Stimulated activated CD4-positive, alpha-beta T cell treated with anti-CD3 and anti-CD28 coated beads, Interleukin-4, amount 100 ng/mL, for 24 hours (primary cell): ENCODE measurements at places on chromosomes 4 and X.

DNA sequence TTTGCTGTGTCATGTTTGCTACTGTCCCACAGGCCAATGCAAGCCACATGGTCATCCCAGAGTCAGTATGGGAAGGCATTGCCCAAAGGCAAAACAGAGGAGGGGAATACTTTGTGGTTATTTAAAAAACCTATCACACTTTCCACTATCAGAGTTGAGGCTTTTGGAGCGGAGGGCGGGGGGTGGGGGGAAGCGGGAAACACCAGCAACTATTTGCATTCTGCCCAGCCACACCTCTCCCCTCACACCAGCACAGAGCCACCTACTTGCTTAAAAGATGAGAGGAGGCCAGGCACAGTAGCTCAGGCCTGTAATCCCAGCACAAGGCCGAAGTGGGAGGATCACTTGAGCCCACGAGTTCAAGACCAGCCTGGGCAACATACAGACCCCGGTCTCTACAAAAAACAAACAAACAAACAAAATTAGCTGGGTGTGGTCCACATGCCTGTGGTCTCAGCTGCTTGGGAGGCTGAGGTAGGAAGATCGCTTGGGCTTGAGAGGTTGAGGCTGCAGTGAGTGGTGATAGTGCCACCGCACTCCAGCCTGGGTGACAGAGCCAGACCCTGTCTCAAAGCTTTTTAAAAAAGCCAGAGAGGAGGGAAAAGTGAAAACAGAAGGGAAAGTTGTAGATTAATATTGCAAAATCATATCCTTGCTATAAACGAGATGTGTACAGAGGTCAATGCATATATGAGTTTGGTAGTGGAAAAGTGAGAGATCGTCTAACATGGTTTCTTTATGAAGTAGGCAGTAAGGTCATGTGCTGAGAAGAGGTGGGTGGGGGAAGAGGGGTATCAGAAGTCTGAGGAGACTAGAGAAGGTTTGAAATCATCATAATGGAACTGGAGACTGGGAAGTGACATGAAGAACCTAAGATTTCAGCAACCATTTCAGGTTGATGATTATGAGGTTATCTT is 1.9 kb upstream of the CHST7 start:
- no peak for DNase-seq

DNA sequence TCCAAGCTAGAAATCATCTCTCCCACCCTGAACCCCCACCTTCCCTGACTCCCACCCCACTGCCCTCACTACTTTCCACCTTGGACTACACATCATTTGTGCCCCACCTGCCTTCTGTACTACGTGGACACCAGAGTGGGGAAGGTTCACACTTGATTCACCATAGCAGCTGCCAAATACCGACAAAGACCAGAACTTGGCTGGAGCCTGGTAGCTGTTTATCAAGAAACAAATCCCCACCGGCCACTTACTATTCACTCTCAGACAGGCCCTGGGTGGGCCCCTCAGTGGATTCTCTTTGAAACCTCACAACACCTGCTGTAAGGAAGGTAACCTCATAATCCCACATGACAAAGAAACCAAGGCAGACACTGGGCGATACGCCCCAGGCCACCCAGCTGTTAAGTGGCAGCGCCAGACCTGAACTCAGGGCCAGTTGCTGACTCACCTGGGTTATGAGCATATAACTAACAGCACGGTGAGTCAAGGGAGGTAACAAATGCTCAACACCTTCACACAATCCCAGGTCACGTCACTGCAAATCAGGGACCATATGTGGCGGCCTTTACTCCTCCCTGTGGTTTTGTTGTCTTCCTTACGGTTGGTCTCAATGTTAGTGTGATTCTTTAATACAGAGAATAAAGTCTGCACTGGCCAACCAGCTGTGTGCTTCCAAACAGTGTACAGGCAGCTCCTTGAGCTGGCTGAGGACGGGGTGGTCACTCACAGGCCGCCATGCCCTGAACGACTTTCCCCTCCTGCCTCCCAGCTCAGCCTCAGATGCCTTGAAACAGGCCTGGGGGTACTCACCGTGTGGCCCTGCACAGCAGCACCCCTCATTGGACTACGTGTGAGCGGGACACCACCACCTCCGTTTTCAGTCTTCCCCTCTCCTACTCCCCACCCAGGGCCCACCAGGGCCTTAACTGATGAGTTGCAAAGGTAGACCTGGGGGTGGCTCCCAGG is 7.5 kb downstream of the WDR1 start:
- peak; percentile 58 for DNase-seq

- DNase-seq: no peak
Observed at GRCh38 chrX:49187028-49187394, 838 bp upstream of the PRICKLE3 start.

DNA sequence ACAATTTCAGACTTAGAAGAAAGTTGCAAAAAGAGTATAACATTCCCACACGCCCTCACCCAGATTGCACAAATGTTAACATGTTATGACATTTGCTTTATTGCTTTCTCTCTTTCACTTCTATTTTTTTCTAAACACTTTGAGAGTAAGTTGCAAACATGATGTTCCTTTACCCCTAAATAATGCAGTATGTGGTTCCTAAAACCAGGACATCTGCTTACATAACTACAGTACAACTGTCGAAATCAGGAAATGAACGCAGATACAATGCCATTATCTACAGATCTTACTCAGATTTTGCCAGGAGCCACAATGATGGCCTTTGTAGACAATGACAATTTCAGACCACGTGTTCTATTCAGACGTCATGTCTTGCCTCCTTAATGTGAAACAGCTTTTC is 22.4 kb downstream of the SH3TC1 start:
- no peak for DNase-seq

- DNase-seq: no peak
Observed at GRCh38 chr4:19531906-19532848, 719.5 kb upstream of the SLIT2 start.

- DNase-seq: no peak
Observed at GRCh38 chrX:46294234-46294633, 251.0 kb downstream of the ZNF674 start.

GRCh38 chr4:103375278-103375677 is 177.1 kb upstream of the CENPE start:
- DNase-seq: no peak

GRCh38 chrX:52995987-52996331 is 37.6 kb upstream of the FAM156A start:
- DNase-seq: no peak

GRCh38 chrX:17187136-17187756 is 187.8 kb upstream of the NHS start:
- DNase-seq: no peak

DNA sequence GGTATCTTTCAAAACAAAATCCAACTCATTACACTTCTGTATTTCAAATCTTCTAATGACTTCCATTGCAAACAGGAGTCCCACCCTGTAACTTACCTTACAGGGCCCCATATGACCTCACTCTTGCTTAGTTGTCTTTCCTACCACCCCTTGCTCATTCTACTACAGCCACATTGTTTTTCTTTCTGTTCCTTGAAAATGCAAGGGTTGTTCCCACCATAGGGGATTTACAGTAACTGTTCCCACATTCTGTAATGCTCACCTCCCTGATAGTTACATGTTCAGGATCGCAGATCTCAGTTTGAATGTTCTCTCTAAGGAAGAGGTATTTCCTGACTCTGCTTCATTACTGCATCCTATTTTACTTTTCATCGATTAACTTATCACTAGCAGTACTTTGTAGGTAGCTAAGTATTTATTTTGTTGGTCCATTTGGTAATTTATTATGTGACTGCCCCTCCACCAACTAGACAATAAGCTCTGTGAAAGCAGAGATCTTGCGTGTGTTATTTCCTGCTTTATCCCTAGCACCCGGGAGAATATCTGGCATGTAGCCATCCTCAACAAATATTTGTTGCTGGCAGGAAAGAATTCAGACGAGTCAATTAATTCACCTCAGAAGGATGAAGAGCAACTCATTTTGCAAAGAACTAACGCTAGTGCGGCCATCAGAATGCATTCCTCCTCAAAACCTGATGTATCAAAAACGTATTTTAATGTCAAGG is 21.4 kb downstream of the MAOB start:
- DNase-seq: no peak

GRCh38 chr4:47465004-47465403 is 1.5 kb upstream of the COMMD8 start:
- DNase-seq: no peak

DNA sequence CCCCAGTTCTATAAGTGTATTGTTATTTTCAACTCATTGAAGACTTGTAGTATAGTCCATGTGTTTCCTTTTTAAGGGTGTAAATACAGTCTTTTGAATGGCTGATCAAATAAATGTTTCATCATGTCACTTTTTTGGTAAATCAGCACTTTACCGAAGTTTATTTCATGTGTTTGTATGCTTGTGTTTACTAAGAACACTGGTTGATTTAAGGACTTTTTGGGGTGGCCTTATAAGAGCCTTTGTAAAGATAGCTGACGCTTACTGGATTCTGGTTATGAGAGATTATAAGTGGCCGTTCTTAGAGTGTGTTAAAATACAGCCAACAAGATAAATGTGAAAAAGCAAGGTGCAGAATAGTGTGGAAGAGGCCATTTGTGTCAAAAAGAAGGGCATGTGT is 2.6 kb downstream of the UBE2K start:
- DNase-seq: no peak

DNA sequence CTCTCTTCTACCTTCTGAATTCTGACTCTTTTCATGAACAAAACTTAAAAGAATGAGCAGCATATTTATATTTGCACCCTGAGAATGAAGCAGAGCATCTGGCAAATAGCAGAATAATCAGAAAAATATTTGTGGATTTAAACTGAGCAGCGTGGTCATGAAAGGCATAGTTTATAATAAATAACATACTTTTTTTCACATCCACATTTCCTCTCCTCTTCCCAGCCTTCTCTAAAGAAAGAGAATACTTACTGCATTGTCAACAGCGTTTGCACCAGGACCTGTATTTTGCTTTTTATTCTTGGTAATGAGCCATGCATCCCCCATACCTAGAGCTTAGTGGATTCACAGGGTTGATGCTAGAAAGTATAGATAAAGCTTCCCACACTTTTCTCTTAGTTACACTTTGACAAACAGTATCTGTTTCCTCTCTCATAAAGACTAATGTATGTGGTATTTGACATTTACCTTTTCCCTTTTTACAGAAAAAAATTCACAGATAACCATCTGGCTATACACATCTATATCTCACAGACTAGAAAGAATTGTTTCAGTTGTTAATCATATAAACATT is 131.5 kb downstream of the PRSS12 start:
- DNase-seq: no peak

DNA sequence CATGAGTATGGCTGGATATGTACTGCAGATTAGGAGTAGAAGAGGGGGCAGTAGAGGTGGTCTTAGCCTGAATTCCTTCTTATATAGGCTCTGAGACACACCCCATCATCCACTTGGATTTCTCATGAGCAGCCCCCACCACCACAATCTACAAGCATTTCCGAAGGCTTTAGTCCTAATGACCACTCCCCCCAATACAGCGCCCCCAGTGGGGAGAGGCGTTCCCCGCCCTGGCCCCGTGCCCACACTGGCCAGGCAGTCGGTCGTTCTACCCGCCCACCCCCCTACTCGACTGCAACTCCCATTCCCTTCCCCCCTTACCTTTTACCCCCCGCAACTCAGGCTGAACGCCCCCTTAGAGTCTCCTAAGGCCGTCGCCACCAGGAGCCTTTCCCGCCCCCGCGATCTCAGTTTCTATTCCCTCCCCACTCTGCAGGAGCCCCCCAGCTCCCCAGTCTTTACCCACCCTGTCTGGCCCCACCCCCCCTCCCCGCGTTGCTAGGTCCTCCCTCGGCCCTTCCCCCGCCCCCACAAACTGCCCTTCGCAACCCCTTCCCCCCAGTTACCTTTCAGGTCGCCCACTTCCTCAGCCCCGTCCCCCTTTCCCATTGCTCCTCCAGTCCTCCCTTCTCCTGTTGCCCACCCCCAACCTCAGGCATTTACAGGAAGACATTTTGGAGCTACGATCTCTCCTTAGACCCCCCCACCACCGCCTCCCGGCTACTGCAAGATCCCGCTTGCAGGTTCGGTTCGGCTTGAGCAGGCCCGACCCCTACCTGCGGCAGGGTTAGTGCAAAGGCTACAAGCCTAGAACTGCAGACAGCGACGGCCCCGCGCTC is 468 bp downstream of the ZMYM3 start:
- DNase-seq: peak; percentile 29

DNA sequence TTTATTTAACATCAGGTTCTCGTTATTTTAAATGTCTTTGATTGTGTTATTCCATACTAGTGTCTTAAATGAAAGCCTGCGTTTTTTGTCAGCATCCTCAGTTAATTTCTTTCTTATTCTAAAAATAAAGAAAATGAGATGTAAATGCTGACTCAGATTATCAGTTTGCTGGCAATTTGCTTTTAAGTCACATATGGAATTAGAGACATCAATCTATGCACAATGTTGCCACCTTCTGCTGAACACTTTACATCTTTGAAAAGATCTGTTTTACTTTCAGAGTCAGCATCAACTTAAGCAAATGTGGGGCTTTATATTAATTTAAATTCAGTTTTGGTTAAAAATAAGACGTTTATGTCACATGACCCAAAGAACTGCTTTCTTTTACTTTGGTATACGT is 99.2 kb downstream of the ADGRL3 start:
- DNase-seq: no peak

DNA sequence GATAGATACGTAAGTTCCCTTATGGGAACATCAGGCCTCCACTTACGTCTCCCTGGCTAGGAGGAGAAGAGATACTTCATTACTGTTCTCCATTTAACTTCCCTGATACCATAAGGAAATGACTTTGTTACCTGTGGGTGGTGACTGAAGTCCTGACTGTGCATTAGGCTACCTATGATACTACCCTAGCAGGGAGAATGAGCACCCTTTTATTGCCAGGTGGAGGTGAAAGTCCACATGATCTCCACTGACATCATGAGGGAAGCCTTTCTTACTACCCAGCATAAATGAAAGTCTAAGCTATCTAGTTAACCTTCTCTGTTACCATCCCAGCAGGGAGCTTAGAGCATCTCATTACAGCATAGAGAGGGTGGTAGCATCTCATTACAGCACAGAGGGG is 24.4 kb upstream of the LAMTOR3 start:
- DNase-seq: no peak

- DNase-seq: no peak
Observed at GRCh38 chrX:8726031-8726652, 5.8 kb downstream of the ANOS1 start.

GRCh38 chr4:73275318-73275654 is 16.7 kb upstream of the ANKRD17 start:
- no peak for DNase-seq

GRCh38 chrX:41457613-41458192 is 10.6 kb downstream of the NYX start:
- no peak for DNase-seq

GRCh38 chrX:24372021-24372763 is 11.8 kb downstream of the SUPT20HL1 start:
- no peak for DNase-seq

DNA sequence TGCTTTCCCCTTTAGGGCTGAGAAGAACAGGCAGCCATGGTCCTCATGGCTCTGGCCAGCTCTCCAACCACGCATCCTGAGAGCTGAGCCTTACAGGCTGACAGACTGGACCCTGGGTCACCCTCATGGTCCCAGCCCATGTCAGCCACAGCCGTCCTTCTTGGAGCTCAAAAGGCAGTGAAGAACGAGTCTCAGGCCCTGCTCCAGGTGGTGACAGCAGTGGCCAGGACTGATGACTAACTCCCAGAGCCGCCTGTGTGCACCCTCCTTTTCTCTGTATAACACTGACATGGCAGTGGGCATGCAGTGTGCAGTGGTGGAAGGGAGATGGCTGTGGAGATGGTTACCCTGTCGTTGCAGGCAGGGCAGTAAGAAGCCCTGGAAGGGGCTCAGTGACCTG is 10.3 kb upstream of the DUSP9 start:
- DNase-seq: no peak
